Transverse colon (tissue), 4 donors: ENCODE measurements at places on chromosomes 7 and 10.

- no peaks in the 10 kb centered on the region for H3K4me1 ChIP-seq
- DNase-seq, result peak; percentile 53
- peak overlapping the region; percentile 0 for H3K4me3 ChIP-seq
- H3K27me3 ChIP-seq, result no peaks in the 10 kb centered on the region
- peak overlapping the region; percentile 45 for H3K27ac ChIP-seq
These were observed 96.1 kb upstream of the MKLN1 start for GRCh38 chr7:131231381-131232220.

DNA sequence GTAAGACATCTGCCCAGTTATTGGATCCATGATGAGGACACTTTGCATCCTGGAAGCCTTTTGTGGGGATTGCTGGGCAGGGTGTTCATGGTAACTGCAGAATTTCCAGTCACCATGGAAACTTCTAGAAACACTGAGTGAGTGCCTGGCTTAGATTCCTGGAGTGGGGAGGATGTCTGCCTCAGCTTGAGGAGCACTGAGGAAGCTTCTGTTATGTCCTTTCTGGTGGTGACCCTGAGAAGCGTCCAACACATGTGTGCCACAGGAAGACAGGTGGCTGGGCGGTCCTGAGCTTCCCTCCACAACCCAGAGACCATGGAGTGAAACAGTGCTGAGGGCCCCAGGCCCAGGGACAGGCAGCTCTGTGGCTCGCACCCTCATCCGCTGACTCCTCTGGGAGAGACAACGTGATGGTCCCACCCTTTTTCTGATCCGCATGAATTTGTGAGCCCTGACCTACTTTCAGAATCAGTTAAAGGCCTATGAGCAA lies 191.8 kb upstream of the CXCL12 start:
- H3K27me3 ChIP-seq, result no peaks in the 10 kb centered on the region
- H3K4me1 ChIP-seq, result no peaks in the 10 kb centered on the region
- no peaks in the 10 kb centered on the region for H3K36me3 ChIP-seq
- DNase-seq, result no peak

DNA sequence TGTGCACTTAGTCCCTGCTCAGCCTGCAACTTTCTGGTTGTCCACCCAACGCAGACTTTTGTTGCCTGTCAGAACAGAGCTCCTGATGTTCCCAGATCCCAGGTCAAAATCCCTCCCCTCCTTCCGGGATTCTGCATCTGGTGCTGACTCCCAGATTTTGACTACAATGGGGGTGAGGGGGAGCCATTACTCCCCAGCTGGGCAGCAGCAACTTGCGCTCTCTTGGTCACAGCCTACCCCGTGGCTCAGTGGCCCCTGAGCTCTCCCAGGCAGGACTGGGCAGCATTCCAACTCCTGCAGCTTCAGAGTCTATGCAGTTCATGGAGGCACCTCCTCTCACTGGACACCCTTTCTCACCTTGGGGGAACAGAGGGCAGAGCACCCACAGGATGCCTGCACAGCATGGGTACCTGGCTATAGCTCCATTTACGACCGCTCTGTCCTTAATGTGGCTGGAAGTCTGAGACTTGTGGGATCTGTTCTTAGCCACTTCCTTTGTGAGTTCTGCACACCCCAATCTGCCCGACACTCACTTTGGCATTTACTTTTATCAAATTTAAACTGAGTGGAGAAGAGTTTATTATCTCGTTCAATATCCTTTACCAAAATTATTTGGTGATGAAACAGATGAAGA lies 545.5 kb upstream of the MGMT start:
- H3K4me3 ChIP-seq, result no peak overlapping the region
- no peak overlapping the region for H3K27ac ChIP-seq
- H3K4me1 ChIP-seq, result no peaks in the 10 kb centered on the region
- no peaks in the 10 kb centered on the region for H3K36me3 ChIP-seq
- no peaks in the 10 kb centered on the region for H3K27me3 ChIP-seq

GRCh38 chr10:14800397-14800796 lies 25.7 kb upstream of the FAM107B start:
- no peaks in the 10 kb centered on the region for H3K36me3 ChIP-seq
- H3K4me3 ChIP-seq, result no peak overlapping the region

DNA sequence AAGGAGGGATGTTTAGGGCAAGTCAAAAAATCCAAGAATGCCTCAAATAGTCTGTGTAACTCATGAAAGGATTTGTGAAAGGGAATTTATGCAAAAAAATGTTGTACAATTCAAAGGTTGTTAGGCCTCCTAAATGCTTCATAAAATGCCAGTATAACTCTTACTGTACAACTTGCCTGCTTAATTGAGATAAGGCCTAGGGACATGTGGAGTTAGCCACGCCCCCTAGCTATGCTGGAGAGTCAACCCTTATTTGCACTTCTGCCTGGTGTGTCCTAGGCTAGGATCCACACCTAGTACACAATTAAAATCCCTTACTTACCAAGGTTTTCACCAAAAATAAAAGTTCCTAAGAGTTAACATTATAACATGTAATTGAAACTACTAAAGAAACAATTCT lies 77.2 kb downstream of the ZNF680 start:
- DNase-seq, result no peak
- no peaks in the 10 kb centered on the region for H3K36me3 ChIP-seq
- H3K27ac ChIP-seq, result no peak overlapping the region
- H3K27me3 ChIP-seq, result no peaks in the 10 kb centered on the region
- no peaks in the 10 kb centered on the region for H3K4me1 ChIP-seq

GRCh38 chr10:128191847-128192246 lies 65.6 kb upstream of the MKI67 start:
- no peaks in the 10 kb centered on the region for H3K36me3 ChIP-seq
- H3K4me3 ChIP-seq, result no peak overlapping the region
- H3K4me1 ChIP-seq, result no peaks in the 10 kb centered on the region
- DNase-seq, result peak; percentile 15

DNA sequence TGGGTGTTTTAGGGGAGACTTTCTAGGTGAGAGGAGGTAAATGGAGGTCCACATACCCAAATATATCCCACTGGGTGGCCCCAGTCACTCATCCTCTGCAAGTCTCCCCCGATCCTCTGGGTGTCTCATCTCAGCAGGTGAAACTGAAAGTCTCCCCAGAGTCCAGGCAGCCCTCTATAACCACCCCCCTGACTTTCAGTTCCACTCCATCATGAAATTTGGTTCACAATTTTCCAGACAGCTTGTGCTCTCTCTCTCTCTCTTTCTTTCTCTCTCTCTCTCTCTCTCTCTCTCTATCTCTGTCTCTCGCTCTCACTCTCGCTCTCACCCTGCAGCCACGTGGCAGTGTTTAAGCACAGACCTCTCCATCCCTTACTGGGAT lies 56.7 kb upstream of the ELN start:
- no peaks in the 10 kb centered on the region for H3K4me1 ChIP-seq
- H3K36me3 ChIP-seq, result no peaks in the 10 kb centered on the region
- DNase-seq, result no peak
- H3K27ac ChIP-seq, result no peak overlapping the region
- H3K27me3 ChIP-seq, result no peaks in the 10 kb centered on the region

- peak within 1 kb of the TSS; percentile 59 for H3K4me3 ChIP-seq
- H3K36me3 ChIP-seq, result no peaks in the 10 kb centered on the region
- peaks cover 4% of the 10 kb centered on the region for H3K4me1 ChIP-seq
- peak; percentile 69 for DNase-seq
These were observed at the start of gene SNX10 for GRCh38 chr7:26291699-26292538. TSS of gene SNX10 (plus strand) at chr7:26291862. CDS start at chr7:26346443, 54,581 bp downstream.

DNA sequence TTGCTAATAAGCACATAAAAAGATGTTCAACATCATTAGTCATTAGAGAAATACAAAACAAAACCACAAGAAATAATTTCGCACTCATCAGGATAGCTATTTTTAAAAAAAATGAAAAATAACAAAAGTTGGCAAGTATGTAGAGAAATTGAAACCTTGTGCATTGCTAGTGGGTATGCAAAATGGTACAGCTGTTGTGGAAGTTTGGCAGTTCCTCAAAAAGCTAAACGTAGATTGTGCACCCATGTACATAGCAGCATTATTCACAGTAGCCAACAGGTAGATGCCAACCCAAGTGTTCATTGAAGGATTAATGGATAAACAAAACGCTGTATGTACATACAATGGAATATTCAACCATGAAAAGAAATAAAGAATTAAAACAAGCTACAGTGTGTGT lies 35.3 kb upstream of the STARD3NL start:
- no peaks in the 10 kb centered on the region for H3K36me3 ChIP-seq
- no peak for DNase-seq
- H3K4me3 ChIP-seq, result no peak overlapping the region
- H3K4me1 ChIP-seq, result no peaks in the 10 kb centered on the region

DNA sequence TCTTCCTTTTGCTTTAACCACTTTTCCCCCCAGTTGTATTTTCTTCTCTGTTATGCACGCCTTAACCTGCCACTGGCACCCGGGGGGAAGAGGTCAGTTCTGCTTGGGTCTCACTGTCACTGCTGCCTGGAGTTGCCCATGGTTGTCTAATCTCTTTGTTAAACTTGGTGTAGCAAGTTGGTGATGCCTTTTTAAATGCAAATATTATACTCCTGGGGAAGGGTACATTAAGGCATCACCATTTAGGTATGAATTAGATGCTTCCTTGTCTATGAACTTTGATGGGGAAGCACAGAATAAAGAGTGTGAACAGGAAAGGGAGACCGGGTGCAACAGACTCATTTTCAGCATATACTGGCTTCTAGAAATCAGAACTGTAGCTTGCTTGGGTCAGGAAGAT lies 9.1 kb upstream of the SORCS3 start:
- no peak overlapping the region for H3K4me3 ChIP-seq
- no peak for DNase-seq
- H3K27ac ChIP-seq, result no peak overlapping the region
- H3K4me1 ChIP-seq, result no peaks in the 10 kb centered on the region
- H3K36me3 ChIP-seq, result no peaks in the 10 kb centered on the region
- peaks cover 2% of the 10 kb centered on the region for H3K27me3 ChIP-seq

DNA sequence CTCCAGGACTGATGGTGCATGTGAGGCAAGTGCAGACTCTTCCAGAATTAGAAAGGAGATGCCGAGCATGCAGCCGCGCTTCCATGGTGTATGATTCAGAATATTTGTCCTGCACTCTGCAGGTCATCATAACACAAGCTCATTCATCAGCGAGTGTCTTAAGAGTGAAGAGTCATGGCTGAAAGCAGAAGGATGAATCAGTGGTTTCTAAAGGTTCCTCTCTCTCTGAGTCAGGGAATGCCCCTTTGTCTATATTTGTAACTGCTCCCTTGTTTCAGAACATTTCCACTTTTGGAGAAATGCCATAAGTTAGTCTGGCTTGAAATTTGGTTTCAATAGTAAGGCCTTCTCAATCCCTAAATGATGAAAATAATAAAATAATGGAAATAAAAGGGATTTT lies 52.3 kb downstream of the HECW1 start:
- H3K27ac ChIP-seq, result no peak overlapping the region
- H3K4me3 ChIP-seq, result no peak overlapping the region
- no peaks in the 10 kb centered on the region for H3K36me3 ChIP-seq
- no peaks in the 10 kb centered on the region for H3K4me1 ChIP-seq
- no peaks in the 10 kb centered on the region for H3K27me3 ChIP-seq

DNA sequence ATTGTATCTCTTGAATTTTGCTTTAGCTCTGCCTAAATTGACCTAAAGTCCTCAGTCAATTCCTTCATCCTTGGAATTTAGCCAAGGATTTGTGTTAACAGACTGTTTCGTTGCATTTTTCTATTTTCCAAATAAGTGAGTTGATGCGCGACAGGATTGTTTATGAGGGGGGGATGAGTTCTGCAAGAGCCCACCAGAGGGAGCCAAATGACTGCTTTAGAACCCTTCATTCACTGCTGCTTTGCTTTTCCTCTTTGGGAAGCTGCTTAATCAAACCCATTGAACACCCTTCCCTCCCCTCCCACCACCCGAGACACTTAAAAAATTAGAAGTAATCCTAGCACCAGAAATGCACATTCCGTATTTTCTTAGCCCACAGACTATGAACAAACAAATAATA lies 33.7 kb upstream of the PTF1A start:
- no peaks in the 10 kb centered on the region for H3K36me3 ChIP-seq
- no peak overlapping the region for H3K4me3 ChIP-seq
- no peaks in the 10 kb centered on the region for H3K4me1 ChIP-seq
- peak; percentile 27 for DNase-seq

DNA sequence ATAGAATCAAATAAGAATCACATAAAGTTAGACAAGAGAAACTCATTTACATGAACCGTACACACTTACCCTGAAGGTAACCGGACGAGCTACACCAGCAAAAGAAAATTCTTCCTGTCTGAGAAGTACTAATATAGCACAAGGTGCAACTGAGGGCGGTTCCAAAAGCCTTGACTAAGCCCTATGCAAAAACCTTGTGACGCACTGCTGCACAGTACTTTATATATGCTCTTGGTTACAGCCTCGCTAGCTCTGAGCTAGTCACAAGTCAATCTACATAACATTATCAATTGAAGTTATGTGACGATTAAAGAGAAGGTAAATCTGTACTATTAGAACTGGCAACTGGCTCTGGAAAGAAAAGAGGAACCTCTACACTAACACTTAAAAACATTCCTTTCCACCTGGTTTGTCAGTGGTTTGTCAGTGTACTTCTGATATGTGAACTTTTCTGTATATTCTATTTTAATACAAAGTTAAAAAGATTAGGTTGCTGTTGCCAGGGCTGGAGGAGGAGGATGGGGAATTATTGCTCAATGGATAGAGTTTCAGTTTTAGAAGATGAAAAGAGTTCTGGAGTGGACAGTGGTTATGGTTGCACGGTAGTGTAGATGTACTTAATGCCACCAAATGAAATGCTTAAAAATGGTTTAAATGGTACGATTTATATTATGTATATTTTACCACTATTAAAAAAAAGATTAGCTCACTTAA lies 21.6 kb downstream of the NT5C3A start:
- no peaks in the 10 kb centered on the region for H3K36me3 ChIP-seq
- no peaks in the 10 kb centered on the region for H3K27me3 ChIP-seq
- H3K4me3 ChIP-seq, result peak overlapping the region; percentile 35

DNA sequence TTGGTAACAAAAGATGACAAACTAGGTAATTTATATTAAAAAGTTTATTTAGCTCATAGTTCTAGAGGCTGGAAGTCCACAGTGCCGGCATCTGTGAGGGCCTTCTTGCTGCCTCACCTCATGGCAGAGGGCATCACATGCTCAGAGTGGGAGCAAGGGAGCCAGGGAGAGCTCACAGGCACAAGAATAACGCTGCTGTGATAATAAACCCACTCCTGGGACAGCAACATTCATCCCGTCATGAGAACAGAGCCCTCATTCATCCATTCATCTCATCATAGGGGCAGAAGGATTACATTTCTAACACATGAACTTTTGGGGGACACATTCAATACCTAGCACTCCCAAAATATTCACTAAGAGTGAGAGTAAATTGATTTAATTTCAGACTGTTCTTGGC lies 170.6 kb upstream of the AKR1E2 start:
- DNase-seq, result no peak
- H3K4me3 ChIP-seq, result no peak overlapping the region

DNA sequence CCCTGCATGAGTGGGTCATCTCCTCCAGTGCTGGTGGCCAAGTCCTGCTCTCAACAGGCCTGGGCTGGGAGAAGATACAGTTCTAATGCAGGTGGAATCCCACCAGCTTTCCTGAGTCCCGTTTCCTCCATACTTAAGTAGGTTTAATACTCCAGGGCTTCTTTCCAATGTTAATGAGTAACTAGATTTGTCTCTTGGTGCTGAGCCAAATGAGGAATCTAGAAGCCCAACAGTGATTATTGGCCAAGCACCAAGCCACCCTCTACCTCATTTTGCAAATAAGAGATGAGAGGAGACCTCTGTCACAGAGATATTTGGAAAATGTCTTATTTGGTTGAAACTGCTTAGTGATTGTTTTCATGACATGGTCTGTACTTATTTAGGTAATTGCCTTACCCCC lies 37.1 kb downstream of the STARD3NL start:
- H3K36me3 ChIP-seq, result no peaks in the 10 kb centered on the region
- no peak for DNase-seq
- H3K4me3 ChIP-seq, result no peak overlapping the region
- H3K4me1 ChIP-seq, result peaks cover 10% of the 10 kb centered on the region
- no peaks in the 10 kb centered on the region for H3K27me3 ChIP-seq

- no peaks in the 10 kb centered on the region for H3K36me3 ChIP-seq
- H3K27ac ChIP-seq, result no peak overlapping the region
- peaks cover 20% of the 10 kb centered on the region for H3K27me3 ChIP-seq
- peaks cover 21% of the 10 kb centered on the region for H3K4me1 ChIP-seq
- no peak overlapping the region for H3K4me3 ChIP-seq
These were observed 23.8 kb downstream of the CHST15 start for GRCh38 chr10:124069341-124070264.
